ENCODE measurements at places on chromosomes 2 and 18.

DNA sequence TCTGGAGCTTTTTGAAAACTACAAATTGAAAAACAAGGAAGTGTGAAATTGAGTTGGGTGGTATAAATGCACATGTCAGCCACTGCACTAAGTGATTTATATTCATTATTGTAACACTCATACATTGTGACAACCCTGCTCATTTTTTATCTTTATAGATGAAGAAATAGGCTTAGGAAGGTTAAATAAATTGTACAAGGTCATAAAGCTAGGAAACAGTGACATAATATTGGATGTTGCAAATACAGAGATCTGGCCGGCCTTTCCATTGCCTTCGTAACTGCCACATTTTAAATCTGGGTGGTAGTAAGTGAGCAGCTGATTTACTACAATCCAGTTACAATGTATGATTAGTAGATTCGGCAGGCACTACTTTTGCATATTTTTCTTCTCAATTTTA is 76.6 kb upstream of the LPIN2 start:
- DNase-seq: no peak

DNA sequence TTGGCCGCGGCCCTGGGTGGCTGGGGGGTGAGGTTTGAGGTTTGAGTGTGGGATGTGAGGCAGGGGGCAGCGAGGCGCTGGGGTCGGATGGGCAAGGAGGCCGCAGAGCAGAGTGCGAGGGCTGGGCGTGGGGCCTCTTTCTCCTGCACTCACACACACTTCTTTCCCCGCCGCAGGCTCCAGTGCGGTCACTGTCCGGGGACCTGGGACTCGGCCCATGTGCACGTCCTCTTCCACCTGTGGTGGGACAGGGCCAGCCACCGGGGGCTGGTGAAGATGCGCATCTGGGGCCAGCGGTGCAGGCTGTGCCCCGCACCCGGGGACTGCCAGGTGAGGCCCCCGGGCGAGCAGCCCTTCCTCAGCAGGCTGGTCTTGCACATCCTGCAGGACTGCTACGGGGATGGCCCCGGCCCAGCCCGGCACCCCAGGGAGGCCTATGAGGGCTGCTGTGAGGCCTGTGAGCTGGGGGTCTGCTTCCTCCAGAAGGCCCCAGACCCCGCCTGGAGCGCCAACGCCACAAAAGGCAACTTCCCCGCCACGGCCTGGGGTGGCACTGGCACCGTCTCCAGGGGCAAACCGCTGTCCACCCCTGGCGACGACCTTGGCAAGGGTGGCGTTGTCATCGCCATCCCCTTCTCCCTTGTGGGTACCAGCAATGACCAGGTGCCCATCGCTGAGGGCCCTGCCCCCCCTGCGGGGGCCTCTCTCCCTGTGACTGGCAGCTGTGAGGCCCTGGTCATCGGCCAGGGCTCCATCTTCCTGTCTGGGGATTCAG is 2.2 kb downstream of the RTP5 start:
- no peak for DNase-seq

DNA sequence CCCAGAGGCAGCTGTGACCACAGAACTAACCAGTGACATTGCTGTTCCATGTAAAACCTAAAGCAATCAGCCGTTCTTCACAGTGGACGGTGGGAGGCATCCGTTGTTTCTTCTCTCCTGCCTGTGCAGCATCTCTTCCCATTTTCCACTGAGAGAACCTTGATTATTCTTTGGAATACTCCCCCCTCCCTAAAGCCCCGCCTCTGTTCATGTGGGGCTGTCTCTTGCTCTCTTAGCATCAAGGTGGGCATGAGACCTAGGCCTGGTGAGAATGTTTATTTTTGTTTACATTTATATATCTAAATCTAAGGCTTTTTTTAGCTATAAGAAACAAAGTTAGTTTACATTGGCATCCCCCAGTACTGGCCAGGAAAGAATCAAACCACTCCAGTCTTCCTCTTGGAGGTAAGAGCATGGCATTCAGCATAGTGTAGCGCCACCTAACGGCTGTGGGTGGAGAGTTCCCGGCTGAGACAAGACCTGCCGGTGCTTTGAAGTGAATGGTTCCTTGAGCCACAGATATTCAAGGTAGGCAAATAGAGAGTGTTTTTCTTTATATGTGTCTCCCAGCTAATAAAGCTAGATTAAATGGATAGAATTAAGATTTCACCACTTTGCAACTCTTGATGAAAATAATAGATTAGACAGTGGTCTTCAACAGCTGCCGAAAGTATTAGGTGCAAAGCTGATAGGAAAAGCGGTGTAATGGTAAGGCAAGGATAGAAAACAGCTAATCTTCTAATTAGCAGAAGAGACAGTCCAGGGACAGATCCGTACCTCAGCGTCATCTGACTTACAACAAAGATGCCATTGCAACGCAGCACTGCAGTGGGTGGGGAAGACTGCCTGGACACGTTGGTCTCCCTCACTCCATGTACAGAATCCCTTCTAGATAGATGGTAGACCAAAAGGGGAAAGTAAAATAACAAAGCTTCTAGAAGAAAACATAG is 219.6 kb upstream of the RAB12 start:
- peak; percentile 85 for DNase-seq

- no peak for DNase-seq
Measured at GRCh38 chr2:71675296-71675695, 221.9 kb downstream of the DYSF start.

- DNase-seq: peak; percentile 98
Measured at GRCh38 chr2:183292028-183292427, 167.8 kb downstream of the NUP35 start.

GRCh38 chr18:57175532-57175931 is 28.6 kb downstream of the BOD1L2 start:
- DNase-seq: no peak

GRCh38 chr2:228446734-228447133 is 265.2 kb upstream of the SPHKAP start:
- DNase-seq: no peak

GRCh38 chr2:44347526-44347925 is 13.8 kb downstream of the PREPL start:
- DNase-seq: no peak

- DNase-seq: no peak
Measured at GRCh38 chr2:218166791-218167190, at the start of gene CXCR1. TSS of gene CXCR1 (minus strand) at chr2:218166962. CDS start at chr2:218165211, 1,751 bp downstream.

DNA sequence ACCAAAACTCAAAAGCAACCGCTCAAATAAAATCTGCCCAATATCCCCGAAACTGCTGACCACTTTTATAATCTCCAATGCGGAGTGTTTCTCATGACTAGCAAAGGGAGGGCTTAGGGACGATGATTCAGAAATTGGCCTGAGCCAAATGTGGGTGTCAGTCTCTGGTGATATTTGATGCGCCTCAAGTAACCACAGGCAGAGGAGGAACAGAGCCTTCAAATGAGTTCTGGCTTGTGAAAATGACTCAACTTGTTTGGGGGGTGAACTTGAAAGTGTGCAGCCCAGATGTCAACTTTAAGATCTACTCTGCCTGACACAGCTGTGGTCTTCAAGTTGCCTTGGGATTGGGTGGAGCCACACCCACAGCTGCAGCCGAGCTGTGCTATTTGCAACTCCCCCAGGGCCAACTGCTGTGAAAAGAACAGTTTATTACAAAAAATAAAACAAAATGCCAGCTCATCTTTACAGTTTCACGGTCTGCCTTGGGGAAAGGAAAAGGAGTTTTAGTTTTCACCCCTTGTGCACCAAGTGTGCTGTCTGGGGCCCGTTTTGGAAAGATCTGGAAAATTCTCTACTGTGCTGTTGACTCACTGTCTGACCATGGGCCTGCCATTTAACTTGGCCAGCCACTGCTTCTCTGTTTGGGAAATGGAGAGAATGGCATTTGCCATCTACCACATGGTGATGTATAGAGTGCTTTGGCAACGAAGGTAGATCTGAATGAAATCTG is 222.1 kb downstream of the MTX2 start:
- peak; percentile 4 for DNase-seq

GRCh38 chr2:89767572-89768435 is 1076.3 kb downstream of the RPIA start:
- DNase-seq: no peak

GRCh38 chr2:20333738-20334137 is 16.9 kb downstream of the PUM2 start:
- DNase-seq: no peak

DNA sequence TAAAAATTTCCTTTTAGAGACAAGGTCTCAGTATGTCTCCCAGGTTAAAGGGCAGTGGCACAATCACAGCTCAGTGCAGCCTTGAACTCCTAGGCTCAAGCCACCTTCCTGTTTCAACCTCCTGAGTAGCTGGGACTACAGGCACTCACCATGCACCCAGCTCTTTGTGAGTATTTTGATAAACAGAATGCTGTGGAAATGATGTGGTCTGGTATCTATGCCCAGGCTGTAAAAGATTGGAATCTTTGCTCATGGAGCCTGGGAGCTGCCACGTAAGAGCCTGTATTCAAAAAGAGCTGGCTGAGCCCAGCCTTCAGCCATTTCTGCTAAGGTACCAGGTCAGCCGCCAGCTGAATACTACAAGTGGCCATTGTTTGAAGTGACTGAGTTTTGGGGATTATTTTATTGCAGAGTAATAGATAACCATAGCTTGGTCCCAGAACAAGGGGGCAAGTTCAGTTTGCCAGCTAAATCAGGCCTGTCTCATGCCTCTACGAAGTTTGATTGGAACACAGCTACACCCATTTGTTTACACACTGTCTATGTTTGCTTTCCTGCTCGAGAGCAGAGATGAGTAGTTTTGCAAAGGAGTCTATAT is 21.3 kb upstream of the ARL5A start:
- DNase-seq: no peak

GRCh38 chr18:58230438-58231179 is 186.6 kb downstream of the NEDD4L start:
- peak; percentile 65 for DNase-seq

GRCh38 chr2:236176417-236176816 is 8.2 kb upstream of the GBX2 start:
- DNase-seq: peak; percentile 63

- DNase-seq: no peak
Measured at GRCh38 chr18:4040391-4041092, 414.6 kb downstream of the DLGAP1 start.

DNA sequence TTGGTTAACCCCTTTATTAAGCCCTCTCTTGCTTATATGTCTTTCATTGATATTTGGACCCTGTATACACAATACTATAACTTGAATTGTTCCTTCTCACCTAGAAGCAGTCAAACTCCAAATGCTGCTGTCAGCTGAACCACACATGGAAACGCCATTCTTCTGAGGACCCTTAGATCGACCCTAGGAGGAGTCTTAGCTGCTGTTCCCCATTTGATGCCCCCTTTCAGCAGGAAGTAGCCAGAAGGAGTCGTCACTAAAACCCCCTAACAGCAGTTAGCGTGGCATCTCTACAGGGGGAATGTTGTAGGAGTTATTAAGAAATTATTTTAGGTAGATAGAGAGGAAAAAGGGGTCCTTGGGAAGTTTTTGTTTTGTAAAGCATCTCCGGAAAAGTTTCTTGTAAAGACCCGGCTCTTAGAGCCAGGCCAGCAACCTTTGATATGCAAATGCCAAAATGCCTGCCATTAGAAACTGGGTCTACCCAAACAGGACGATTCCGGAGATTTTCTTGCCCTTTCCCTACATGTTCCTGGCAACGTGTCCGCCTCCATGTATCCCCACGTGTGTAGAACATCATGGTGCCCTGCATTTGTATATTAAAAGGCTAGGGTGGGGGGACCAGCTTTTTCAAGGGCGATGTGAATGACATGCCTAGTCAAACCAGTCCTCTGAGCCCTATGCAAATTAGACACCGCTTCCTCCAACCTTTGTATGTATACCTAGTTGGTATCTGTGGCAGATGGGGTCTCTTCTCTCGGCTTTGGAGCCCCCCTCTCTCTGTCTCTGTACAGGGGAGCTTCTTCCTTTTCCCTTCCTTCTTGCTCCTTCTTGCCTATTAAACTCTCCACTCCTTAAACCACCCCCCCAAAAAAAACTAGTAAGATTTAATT is 638.4 kb upstream of the POU3F3 start:
- peak; percentile 11 for DNase-seq

GRCh38 chr2:196263181-196263747 is 91.9 kb upstream of the STK17B start:
- DNase-seq: no peak

- no peak for DNase-seq
Measured at GRCh38 chr2:121319941-121320340, 34.9 kb upstream of the TFCP2L1 start.

GRCh38 chr18:79611040-79611681 is 68.4 kb upstream of the CTDP1 start:
- peak; percentile 98 for DNase-seq

DNA sequence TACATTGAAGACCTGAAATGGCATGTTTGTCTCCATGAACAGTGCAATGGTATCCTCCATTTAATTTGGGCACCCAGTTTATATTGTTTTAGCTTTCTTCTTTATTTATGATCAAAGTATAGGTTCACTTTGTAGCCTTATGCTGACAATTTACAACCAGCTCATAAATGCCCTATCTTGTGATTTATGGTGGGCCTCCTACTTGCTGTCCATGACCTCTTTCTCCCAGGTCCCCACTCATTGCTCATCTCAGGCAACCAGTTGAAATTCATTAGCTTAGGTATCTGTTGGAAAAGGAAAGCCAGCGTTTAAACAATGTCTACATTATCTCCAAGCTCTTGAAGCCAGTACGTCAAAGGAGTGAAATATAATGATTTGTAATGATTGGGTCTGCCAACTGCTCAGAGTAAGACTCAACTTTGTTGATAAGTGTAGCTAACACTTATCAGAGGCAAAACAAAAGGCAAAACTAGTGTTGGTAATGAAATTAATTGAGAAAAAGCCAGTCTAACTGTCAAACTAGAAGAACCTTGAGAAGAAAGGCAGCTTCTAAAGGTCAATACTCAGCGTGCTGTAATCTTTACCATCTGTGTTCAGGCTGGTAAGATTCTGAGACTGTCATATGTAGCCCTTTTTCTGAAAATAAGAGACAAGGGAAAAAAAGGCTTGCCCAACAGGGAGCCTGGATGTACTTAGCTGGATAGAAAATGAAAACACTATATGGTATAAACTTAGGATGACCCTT is 695.9 kb downstream of the EPHA4 start:
- no peak for DNase-seq

- DNase-seq: no peak
Measured at GRCh38 chr2:68620772-68621171, 22.6 kb upstream of the PROKR1 start.

DNA sequence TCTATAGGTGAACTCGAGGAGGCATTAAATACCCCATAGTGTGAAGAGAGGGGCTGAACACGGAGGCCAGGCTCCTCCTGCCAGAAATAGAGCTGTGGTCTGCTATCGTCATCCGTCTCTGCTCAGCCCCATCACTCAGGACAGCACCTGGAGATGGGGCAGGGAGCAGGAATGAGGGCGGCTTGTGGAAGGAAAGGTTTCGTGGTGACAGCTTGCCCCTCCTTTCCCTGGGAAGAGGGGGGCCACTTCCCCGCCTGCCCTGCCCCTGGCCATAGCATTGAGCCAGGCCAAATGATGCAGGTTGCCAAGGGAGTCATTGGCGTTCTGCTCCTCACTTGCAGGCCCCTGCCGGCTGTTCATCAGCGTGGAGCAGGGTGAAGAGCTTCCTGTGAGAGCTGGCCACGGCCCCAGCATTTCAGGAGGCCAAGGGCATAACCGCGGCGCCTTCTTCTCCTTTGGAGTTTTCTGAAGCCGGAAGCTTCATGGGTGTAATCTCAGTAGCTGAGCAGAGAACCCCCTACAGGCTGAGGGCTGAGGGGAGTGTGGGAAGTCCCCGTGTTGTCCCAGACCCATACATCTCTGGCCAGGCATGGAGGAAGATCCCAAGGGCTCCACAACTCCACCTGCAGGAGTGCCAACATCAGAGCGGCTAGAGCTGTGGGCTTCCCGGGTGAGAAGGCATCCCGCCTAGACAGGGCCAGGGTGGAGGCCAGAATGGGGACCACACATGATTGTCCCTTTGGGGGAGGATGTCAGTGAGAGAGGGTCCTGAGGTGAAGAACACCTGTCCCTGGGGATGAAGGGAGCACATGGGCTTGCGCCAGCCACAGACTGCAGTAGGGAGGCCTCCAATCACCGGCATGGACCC is 112.5 kb upstream of the GLI2 start:
- peak; percentile 19 for DNase-seq
